ENCODE measurements at places on chromosomes 5 and 9. TPM values are rescaled to one million over a fixed set of nuclear protein-coding genes. Genes with fewer than 3 reads are reported as not detected.

DNA sequence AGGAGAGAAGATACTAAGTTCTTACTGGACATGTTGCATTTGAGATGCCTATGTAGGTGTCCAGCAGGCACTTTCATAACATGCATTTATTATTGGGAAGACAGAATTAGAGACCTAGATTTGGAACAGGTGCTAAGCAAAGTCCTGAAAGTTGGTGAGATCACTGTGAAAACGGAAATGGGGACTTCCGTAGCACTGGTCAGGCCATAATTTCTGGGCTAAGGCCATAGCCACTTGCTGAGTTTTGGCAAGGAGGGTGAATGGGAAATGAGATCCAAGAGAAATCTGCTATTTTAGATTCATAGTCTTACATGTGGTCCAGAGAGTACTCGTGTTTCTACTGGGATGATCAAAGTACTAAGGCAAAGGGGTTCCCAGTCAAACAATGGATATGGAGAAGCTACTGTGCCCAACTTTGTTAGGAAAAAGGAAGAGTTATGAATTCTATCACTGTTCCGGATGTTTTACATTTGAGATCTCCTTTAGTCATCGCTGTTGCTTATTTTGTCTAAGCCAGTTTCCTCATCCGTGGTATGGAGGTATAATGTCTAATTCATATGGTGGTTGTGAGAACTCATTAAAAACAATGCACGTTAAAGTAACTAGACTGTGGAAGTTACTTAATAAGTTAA, 33.4 kb downstream of the TEK start:
- DNase-seq: no peak

The TMEM171 gene
- 1.8 TPM for total RNA-seq

The STKLD1 gene
- 1.6 TPM for total RNA-seq

DNA sequence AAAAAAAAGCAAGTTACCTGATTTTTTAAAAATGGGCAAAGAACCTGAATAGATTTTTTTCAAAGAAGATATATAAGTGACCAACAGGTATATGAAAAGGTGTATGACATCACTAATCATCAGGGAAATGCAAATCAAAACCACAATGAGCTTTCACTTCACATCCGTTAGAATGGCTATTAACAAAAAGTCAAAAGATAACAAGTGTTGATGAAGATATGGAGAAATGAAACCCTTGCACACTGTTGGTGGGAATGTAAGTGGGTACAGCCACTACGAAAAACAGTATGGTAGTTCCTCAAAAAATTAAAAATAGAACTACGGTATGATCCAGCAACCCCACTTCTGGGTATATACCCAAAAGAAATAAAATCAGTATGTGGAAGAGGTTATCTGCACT, 134.8 kb downstream of the UGCG start:
- DNase-seq: no peak

The SLCO6A1 gene
- 0.42 TPM for total RNA-seq

- no peak for DNase-seq
Observed at GRCh38 chr9:9574080-9574479, 1038.7 kb downstream of the PTPRD start.

The SOWAHA gene
- total RNA-seq: 0.11 TPM

- DNase-seq: no peak
Observed at GRCh38 chr5:103541114-103541513, 21.5 kb downstream of the NUDT12 start.

- no peak for DNase-seq
Observed at GRCh38 chr9:3903273-3903672, 377.5 kb upstream of the RFX3 start.

DNA sequence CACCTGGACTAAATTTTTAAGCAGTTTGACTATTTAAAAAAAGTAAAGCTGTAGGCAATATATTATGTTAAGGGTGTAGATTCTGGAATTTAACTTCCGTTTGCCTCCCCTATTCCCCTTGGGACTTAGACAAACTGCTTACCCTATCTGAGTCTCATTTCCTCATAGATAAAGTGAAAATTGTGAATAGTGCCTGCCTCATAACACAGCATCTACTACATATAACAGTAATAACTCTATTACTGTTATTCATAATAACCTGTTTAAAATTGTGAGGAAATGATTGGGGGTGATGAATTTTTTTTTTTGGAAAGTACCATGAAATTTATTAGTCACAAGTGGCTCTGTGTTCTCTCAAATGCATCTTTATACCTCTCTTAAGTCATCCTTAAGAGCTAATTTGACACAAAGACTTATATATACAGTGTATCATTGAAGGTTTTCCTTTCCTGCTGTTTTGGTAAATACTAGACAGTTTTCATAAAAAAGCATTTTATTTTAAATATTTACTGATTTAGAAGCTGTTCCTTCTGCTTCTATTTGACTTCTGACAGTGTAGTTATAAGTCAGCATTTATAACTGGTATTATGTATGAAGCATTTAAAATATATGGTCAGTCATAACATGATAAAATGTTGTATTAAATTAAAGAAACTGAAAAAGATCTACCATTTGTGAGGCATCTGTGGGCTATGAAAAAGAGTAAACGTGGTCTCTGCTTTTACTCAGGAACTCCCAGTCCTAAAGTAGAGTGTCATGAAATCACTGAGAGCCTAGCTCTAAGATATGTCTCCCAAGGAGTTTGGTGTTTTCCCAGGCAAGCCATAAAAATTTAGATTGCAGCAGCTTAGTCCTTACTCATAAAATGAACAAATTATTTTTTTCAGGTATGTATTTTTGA, 46.4 kb downstream of the MCCC2 start:
- no peak for DNase-seq

The FAM81B gene
- total RNA-seq: not detected

DNA sequence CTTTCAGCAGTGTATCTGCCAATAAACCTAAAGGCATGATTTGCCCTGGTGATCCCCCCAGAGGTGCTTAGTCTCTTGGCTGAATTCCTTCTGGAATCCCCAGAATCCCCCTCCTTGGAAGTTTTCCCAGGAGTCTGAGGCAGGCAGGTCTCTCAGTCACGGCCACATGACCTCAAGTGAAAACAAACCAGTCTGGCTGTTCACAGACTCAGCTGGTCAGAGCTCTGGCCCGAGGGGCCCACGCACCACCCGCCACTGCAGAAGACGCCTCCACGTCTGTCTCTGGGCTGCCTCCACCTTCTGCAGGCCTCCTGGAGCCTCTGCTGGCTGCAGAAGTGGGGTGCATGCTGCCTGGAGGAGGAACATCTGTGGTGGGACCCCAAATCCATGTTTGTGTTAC, 52.5 kb downstream of the HRH2 start:
- peak; percentile 5 for DNase-seq

The PALM2AKAP2 gene
- total RNA-seq: 7.0 TPM

The ASPN gene
- total RNA-seq: not detected

The NEUROG1 gene
- total RNA-seq: not detected

DNA sequence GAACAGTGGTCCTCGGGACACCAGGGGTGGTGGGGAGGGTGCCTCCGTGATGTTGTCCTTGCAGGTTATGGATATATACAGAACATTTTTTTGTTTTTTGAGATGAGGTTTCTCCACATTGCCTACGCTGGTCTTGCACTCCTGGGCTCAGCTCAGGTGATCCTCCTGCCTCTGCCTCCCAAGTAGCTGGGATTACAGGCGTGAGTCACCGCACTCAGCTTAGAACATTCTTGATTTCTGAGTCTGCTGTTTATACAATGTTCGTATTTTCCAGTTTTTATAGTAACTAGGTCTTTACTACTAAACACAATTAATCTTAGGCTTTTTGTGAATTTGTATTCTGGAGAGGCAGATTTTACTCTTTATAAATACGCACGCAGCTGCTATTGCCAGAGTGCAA, 6.0 kb downstream of the PMPCA start:
- no peak for DNase-seq

GRCh38 chr5:130066644-130067043, 162.4 kb downstream of the CHSY3 start:
- no peak for DNase-seq

- DNase-seq: no peak
Observed at GRCh38 chr9:34037626-34038025, 11.1 kb downstream of the UBAP2 start.

The ATOSB gene
- 8.7 TPM for total RNA-seq

- DNase-seq: no peak
Observed at GRCh38 chr5:169009123-169009522, 291.8 kb downstream of the SLIT3 start.

DNA sequence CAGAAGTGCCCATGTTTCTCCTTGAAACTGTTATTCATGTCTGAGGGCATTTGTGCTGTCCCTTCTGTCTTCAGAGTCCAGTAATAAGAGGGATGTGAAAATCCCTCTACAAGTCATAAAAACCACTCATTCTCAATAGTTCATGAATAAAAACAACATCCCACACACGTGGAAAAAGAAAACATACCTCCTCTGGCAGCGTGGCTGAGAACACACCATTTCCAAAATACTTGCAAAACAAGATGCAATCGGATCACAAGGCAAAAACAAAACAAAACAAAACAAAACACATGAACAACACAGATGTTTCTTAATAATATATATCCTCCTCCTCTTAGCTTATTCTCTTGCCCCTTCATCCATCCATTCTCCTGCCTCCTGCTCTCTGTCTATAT, 71.0 kb upstream of the EQTN start:
- DNase-seq: no peak

DNA sequence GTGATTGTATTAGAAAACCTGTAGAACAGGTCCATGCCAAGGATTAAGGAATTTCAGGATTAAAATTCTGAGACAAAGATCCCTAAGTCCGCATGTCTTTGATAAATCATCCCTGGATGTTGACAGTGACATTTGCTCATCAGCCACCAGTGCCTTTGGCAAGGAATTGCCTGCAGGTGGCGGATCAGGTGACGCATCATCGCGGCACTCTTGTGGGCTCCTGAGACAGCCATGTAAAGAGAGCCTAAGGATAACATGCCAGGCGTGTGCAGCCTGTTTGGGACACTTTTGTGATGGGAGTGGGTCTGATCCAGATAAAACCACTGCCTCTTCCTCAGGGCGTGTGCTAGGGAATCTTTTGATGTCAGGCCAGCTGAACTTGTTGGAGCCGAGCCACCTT, 40.6 kb downstream of the ADCY2 start:
- no peak for DNase-seq

- peak; percentile 79 for DNase-seq
Observed at GRCh38 chr9:136133191-136133958, 14.7 kb upstream of the TMEM250 start.

DNA sequence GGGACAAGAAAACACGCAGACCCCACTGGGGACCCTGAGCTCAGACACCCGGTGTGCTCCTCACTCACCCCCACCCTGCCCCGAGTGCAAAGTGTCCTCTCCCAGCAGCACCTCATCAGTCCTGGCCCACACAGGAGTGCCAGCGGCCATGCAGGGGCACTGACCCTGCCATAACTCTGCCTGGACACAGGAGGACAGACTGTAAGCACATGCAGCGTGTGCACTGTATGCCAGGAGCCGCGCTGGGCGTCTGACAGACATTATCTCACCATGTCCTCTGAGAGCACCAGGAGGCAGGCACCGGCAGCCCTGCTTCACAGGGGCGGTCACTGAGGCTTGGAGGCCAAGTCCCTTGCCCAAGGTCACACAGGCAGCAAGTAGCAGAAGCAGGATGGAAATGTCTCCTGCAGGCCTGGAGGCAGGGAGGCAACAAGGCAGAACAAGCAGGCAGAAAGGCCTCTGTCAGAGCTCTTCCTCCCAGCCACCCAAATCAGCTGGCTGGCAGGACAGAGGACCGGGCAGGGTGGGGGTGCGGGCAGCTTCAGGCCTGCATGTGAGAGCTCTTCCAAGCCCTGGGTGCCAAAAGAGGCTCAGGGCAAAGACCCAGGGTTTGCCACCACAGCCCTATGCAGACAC, 8.4 kb downstream of the EEIG1 start:
- DNase-seq: no peak

DNA sequence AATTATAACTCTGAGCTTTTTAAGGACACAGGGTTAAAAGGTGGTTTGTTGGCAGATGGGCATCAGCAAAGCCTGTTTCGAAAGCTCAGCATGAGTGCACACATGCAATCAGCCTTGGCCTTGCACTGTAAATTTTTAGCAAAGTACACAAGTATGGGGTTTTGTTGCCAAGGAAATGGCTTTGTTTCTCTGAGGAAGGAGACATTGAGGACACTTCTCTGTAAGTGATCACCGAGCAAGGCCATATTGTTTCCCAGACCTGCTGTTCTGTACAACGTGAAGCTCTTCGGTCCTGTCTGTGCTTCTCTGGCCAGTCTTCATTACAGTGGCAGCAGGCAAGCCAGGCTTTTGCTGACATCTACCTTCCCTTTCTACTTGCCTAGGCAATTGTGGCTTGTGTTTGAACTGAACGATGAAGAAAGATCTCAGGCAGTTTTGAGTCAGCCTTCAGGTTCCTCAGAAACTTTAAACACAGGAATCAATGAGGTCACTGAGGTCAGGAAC, 27.9 kb upstream of the GLRX start:
- DNase-seq: no peak

The PCDHGA8 gene
- 2.1 TPM for total RNA-seq

GRCh38 chr5:36599986-36600779, 6.2 kb upstream of the SLC1A3 start:
- no peak for DNase-seq

- DNase-seq: peak; percentile 39
Observed at GRCh38 chr5:31291323-31291854, 97.9 kb downstream of the CDH6 start.

- DNase-seq: no peak
Observed at GRCh38 chr9:91427873-91428272, 4.2 kb upstream of the NFIL3 start.

- no peak for DNase-seq
Observed at GRCh38 chr5:81846301-81846700, 95.4 kb upstream of the SSBP2 start.

The CDC37L1 gene
- total RNA-seq: 16.7 TPM

The PCDHB9 gene
- 2.3 TPM for total RNA-seq

DNA sequence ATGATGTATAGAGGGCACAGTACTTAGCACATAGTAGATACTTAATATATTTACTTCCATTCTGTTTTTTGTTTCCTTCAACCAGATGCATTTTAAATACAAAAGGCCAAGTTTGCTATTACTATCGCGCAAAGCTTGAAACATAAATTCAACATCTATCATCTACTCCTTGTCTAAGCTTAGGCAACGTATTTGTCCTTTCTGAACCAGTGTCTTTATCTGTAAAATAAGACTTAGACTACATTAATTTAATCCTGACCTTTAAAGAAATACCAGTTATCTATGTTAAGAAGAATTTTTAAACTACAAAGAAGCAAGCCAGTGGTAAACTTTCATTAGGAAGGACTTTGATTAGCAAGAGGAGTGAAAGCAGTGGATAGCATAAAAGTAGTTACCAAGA, 173.0 kb downstream of the WDR70 start:
- no peak for DNase-seq

DNA sequence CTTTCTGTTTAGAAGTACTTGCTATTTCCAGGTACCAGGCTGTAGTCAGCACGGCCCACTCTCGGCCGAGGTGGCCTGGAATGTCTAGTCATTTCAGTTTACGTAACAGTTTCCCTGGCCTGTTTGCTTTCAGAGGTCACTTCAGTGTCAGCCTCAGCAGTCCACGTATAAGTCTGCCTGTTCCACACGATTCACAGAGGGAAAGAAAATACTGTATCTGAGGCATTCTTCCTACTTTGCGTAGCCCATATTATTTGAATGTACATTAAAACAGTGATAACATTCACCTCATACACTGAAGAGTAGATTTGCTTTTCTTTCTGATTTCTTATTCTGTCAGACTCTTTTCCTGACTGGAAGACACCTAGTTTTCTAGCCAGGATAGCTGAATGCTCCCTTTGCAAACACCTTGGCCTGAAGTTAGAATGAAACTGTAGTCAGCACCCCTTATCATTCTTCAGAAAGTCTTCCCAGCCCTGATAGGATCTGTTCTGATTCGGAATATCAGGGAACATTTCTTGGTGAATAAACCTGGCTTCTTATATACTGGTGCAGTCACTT, 140.9 kb downstream of the AOPEP start:
- DNase-seq: no peak
